Stimulated activated CD4-positive, alpha-beta T cell treated with anti-CD3 and anti-CD28 coated beads, Interleukin-15, amount 100 ng/mL, for 1 hour (primary cell): ENCODE measurements at places on chromosomes 11 and 22.

GRCh38 chr11:83033972-83034672 is 37.6 kb downstream of the RAB30 start:
- no peak for DNase-seq

- no peak for DNase-seq
These were observed 87.4 kb upstream of the CHORDC1 start for GRCh38 chr11:90310210-90310609.

DNA sequence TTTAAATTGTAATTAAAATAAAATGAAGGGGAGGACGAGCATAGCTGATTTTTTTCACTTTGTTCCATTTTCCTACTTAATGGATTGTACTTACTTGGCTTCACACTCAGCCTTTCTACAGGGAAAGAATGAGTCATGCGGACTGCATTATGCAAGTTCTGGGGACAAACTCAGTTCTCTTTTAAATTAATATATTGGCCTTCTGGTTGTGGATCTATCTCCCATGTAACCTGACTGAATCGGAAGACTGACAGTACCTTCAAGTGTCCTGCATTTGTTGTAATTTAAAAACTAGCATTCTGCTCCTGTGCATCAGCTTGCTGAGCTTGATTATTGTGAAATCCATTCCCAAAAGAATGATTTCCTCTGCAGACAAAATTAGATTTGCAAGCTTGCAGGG is 12.2 kb downstream of the OR8D1 start:
- DNase-seq = no peak

DNA sequence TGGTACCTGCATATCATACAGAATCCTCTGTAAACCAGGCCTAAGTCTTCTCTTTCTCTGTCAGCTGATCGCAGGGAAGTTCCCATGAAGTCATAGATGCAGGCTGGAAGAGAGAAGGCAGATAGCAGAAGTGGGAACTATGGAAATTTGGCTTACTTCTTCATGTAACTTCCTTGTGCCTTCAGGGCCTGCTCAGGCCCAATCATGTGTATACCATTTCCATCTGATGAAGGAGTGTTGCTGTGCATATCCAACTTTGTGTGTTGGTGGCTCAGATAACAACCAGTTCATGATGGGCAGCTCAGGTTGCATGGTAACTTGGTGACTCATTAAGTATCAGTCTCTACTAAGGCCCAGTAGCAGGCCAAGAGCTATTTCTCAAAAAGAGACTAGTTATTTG is 53.1 kb upstream of the CEP295 start:
- DNase-seq = no peak

- DNase-seq = no peak
These were observed 4.4 kb downstream of the EFEMP2 start for GRCh38 chr11:65868076-65868667.

DNA sequence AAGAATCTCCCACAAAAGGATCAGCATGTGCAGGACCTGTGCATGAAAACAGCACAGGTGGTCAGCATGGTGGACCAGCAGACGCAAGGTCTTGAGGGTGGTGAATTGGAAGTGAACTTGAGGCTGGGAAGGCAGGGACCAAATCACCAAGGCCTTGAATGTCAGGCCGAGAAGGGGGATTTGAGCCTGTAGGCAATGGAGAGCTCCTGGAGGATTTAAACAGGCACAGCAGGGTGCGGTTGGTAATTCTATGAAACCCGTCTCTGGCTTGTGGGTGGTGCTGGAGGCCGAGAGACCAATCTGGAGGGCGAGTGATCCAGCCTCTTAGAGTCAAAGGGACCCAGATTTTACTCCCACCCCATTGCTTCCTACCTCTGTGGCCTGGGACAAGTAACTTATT is 2.4 kb downstream of the TSKU start:
- no peak for DNase-seq
